ENCODE measurements at places on chromosomes 6 and 20.

DNA sequence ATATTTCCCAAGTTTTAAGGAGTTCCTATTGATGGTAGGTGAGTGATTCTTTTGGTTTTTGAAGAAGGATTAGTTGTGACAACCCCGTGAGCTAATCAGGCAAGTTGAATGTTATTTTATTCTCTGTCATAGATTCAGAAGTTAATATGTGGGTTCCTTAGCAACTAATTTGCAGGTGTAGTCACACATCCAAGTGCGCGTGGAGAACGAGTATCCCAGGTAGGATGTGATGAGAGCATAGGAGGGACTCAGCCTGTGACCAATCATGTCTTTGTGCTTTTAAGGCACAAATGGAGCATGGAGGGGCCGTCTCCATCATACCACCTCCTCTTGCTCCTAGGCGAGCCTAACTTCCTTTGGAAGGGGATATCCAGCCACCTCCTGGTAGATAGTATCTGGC lies 41.1 kb downstream of the PPP1R14C start:
- no peak for DNase-seq

- DNase-seq, result peak; percentile 67
Measured at GRCh38 chr6:161038229-161039031, 46.9 kb downstream of the MAP3K4 start.

- DNase-seq, result no peak
Measured at GRCh38 chr6:167688123-167688522, 138.6 kb upstream of the AFDN start.

GRCh38 chr20:60658681-60659080 lies 593.4 kb upstream of the CDH4 start:
- no peak for DNase-seq

GRCh38 chr6:139534472-139535115 lies 160.1 kb upstream of the CITED2 start:
- no peak for DNase-seq

DNA sequence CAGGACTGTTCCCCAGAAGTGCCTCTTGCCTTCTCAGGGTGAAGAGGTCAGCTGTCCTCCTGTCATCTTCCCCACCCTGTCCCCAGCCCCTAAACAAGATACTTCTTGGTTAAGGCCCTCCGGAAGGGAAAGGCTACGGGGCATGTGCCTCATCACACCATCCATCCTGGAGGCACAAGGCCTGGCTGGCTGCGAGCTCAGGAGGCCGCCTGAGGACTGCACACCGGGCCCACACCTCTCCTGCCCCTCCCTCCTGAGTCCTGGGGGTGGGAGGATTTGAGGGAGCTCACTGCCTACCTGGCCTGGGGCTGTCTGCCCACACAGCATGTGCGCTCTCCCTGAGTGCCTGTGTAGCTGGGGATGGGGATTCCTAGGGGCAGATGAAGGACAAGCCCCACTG lies 9.8 kb downstream of the PI16 start:
- DNase-seq, result no peak

- DNase-seq, result no peak
Measured at GRCh38 chr6:15335385-15335784, 89.5 kb downstream of the JARID2 start.

GRCh38 chr20:1353956-1354355 lies 25.0 kb upstream of the SDCBP2 start:
- DNase-seq, result no peak

DNA sequence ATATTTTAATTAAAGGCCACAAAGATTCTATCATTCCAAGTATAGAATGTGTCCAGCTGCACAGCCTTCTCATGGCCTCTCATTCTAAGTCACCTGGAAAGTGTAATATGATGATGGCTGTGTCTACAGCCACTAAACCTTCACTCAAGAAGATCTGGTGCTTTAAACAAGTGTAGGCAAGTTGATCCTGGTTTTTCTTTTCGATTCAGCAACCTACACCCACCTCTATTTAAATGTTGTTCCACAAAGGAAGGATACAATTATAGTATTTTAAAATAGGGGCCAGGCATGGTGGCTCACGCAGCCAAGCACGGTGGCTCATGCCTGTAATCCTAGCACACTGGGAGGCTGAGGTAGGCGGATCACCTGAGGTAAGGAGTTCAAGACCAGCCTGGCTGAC lies 25.5 kb upstream of the DST start:
- DNase-seq, result no peak

- peak; percentile 47 for DNase-seq
Measured at GRCh38 chr20:5080384-5080877, 39.3 kb downstream of the PCNA start.

DNA sequence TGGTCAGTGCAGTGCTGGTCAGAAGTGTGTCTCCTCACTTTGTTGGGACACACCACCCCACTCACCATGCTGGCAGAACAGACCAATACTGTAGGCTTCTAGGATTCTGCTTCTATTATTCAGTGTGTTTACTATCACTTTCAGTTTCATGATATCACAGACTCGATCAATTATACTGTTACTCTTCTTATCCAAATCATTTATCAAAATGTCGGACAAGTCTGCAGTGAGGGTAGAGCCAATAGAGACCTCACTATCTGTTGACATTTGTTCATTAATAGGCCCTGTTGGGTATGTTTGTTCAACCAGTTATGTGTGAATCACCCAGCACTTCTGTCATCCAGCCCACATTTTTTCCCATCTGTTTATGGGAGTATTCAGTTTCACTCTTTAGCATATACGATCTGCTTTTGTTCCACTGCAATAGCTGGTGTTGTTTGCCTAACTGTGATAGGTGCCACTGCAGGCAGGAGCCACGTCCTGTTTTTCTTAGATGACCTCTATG lies 140.1 kb downstream of the NRN1 start:
- DNase-seq, result no peak

GRCh38 chr20:62282877-62283503 lies 19.8 kb upstream of the ADRM1 start:
- DNase-seq, result no peak

GRCh38 chr6:161921602-161922395 lies 647.9 kb upstream of the AGPAT4 start:
- no peak for DNase-seq

- DNase-seq, result no peak
Measured at GRCh38 chr20:21395666-21396598, 1.4 kb downstream of the NKX2-4 start.

GRCh38 chr6:34115403-34115795 lies 30.5 kb downstream of the GRM4 start:
- DNase-seq, result no peak

GRCh38 chr6:98644063-98644462 lies 190.3 kb upstream of the POU3F2 start:
- no peak for DNase-seq

- no peak for DNase-seq
Measured at GRCh38 chr6:134168590-134169208, 116.3 kb upstream of the SLC2A12 start.

- DNase-seq, result no peak
Measured at GRCh38 chr20:5789827-5790226, 39.6 kb downstream of the SHLD1 start.
